Activated naive CD4-positive, alpha-beta T cell treated with anti-CD3 and anti-CD28 coated beads, Interleukin-2, amount 50 U/mL, for 72 hours (primary cell): ENCODE measurements at places on chromosomes 1 and 21.

- DNase-seq: no peak
Observed at GRCh38 chr1:246261639-246262038, 245.4 kb downstream of the SMYD3 start.

- no peak for DNase-seq
Observed at GRCh38 chr1:235073968-235074522, 54.6 kb downstream of the TOMM20 start.

- DNase-seq: no peak
Observed at GRCh38 chr1:214215583-214215982, 65.4 kb upstream of the SMYD2 start.

GRCh38 chr1:31064718-31065309, 703 bp downstream of the PUM1 start:
- DNase-seq: peak; percentile 62

- DNase-seq: no peak
Observed at GRCh38 chr1:17881761-17882160, 126.6 kb downstream of the ACTL8 start.

GRCh38 chr1:243595527-243596210, 254.4 kb downstream of the AKT3 start:
- DNase-seq: no peak

GRCh38 chr1:56788588-56788987, 30.6 kb downstream of the FYB2 start:
- DNase-seq: no peak

- peak; percentile 60 for DNase-seq
Observed at GRCh38 chr1:172818841-172819527, 160.1 kb downstream of the FASLG start.

GRCh38 chr1:214360116-214360515, 79.2 kb downstream of the SMYD2 start:
- no peak for DNase-seq

GRCh38 chr1:51372561-51372960, 42.2 kb upstream of the TTC39A start:
- DNase-seq: no peak

DNA sequence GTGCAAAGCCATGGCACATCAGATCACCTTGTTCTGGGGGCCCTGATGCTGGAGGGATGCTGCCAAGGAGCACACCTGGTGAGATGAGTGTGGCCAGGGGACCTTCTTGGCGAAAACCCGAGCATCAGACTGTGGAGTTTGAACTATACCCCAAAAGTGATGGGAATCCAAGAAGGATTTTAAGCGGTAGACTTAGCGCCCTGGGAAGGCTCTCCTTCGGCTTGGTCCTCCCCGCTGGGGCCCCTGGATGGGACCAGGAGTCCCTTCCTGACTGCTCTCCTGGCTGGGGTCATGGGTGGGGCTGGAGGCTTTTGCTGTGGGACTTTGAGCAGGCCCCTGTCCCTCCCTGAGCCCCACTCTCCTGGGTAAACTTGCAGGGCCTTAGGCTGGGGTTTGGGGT, 10.5 kb downstream of the ZNF362 start:
- DNase-seq: no peak

GRCh38 chr1:85297855-85298629, 21.6 kb upstream of the BCL10 start:
- peak; percentile 80 for DNase-seq

GRCh38 chr1:70486676-70487458, 75.8 kb downstream of the CTH start:
- no peak for DNase-seq

- peak; percentile 70 for DNase-seq
Observed at GRCh38 chr1:24321697-24322469, 2.7 kb downstream of the GRHL3 start.

DNA sequence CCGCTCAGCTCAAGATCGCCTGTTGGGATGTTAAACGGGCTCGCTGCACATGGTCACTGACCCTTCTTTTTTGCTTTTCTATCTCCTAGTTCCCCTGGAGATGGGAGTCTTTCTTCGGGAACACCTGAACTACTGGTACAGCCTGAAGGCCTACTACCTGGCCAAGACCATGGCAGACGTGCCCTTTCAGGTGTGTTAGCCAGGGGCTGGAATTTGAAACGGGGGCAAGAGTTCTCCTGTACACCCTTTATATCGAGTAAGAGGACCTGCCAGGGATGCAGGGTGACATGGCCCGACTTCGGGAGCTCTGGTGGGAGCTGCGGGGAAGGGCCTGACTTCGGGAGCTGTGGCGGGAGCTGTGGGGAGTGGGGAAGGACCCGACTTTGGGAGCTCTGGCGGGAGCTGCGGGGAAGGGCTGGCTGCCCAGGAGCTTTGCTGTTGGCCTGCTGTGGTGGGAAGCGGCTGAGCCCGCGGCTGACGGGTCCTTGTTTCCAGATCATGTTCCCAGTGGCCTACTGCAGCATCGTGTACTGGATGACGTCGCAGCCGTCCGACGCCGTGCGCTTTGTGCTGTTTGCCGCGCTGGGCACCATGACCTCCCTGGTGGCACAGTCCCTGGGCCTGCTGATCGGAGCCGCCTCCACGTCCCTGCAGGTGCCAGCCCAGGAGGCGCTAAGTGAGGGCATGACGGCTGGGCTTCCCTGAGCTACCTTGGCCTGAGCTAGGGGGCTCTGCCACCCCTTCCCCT, 24.0 kb downstream of the TFF3 start:
- no peak for DNase-seq

GRCh38 chr1:44346184-44346583, 8.9 kb downstream of the ERI3 start:
- no peak for DNase-seq

DNA sequence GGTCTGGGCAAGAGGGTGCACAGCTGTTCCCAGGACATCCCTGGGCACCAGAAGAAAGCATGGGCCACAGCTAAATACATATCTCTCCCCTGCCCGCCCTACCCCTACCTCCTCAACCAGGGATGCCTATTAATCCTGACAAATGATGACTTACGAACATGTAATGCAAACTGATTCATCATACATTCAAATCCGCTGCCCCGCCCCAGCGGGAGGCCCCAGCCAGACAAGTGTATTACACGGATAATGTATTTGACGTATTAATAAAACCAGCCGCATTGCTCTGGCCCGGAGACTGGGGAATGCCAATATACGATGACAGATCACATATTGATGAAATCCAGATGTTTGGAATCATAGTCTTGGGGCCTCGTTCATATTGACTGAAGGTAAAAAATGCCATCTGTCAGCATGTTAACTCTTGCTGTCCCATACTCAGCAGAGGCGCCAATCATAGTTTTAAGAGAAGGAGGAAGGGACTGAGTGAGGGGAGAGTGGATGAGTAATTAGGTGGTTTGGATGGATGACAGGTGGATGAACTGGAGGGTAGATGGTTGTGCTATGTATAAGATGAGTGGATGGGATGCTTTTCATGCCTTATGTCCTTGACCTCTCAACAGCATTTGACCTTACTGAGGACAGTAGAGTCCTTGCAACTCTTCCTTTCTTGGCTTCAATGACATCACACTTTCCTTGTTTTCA, 68.2 kb downstream of the TMEM53 start:
- DNase-seq: no peak

DNA sequence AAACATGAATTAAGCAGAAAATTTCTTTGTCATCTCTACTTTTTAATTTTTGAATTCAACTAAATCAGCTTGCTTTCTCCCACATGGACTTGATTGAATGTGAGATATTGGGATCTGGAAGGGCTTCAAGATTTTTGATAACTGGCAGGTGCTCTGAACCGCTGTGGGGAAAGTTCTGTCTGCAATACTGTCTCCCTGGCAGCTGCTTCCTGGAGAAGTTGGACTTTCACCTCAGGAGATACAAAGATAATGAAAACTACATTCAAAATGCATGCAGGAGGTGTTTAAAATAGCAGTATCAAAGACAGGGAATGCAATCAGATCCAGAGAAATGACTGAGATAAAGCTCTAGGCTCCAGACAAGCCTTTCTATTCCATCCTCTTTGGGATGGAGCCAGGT, 338.3 kb downstream of the NEGR1 start:
- no peak for DNase-seq

GRCh38 chr1:168320800-168321450, 40.2 kb downstream of the TBX19 start:
- DNase-seq: no peak

GRCh38 chr1:108067884-108068540, 103.0 kb upstream of the VAV3 start:
- DNase-seq: no peak

- DNase-seq: no peak
Observed at GRCh38 chr1:67732750-67733151, 47.8 kb downstream of the GADD45A start.

DNA sequence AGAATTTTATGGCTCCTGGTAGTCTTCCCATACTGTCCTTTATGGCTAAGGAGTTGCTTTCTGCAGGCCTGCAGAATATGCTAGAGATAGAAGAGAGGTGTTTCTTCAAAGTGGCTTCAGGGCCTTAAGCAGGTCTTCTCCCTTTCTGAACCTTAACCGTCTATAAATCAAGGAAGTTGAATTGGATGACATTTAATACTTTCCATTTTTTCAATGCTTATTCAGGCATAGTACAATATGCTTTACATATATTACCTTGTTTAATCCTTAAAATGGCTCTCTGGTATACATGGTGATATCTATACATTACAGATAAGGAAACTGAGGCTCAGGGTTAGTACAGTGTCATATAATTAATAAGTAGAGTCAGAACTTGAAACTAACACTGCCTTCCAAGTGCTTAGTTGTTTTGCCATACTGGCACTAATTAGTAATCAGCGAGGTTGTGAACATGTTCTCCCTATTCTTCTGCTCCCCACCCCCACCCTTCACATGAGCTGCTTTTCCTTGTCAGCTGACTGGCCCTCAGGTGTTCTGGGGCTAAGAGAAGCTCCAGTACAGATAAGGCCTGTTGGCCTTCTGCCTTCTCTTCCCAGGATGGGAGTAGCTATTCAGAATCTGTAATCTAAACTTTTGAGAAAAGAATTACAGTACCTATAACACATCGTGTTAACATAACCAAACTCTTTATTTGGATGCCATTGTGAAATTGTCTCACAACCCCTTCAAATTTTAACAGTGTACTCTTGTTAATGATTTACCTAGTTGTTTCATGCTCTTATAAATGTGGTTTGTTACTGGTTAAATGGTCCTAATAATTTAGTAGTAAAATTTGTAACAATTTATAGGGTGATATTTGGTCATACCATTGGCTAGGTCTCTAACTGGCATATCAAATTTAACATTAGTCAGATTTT, 13.6 kb downstream of the NFYC start:
- DNase-seq: no peak

GRCh38 chr21:38438462-38438893, 59.8 kb downstream of the ERG start:
- no peak for DNase-seq

GRCh38 chr1:16055613-16056520, 12.3 kb downstream of the CLCNKB start:
- peak; percentile 77 for DNase-seq

GRCh38 chr1:24695202-24695974, 49.9 kb upstream of the CLIC4 start:
- DNase-seq: no peak

GRCh38 chr1:180501865-180502360, 464 bp downstream of the ACBD6 start:
- no peak for DNase-seq

DNA sequence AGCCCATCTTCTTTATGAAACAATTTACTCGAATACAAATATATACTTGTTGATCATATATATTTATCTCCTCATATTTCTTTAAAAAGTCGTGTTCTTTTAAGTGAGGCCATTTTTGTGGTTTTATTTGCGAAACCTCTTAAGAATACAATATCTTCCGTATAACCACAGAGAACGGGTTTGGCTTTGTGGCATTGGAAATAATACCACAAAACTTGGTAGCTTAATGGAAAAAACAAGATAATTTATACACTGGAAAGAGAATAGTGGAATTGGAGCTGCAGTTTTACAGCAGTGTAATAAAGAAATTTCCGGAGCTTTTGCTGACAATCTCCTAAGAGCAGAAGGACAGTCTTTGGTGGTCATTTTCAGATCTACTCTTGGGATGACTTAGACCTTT, 29.4 kb downstream of the PTGFR start:
- no peak for DNase-seq

DNA sequence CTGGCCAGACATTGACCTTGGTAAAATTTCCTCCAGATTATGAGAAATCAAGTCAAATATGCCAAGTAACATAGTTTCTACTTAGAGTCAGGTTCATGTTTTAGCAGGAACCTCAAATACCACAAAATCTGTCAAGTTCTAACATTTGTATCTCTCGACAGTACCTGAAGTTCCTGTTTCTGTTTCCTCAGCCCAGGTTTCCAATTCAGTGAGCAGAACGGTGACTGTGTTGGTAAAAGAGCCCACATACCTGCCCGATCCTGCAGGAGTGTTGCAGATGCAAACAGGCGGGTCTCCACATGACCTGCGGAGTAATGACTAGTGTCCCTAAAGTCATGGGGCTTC, 57.9 kb upstream of the LGALS8 start:
- DNase-seq: no peak

GRCh38 chr1:195105281-195105680, 1503.0 kb downstream of the KCNT2 start:
- no peak for DNase-seq

GRCh38 chr1:29243871-29244200, 7.5 kb downstream of the PTPRU start:
- no peak for DNase-seq

- DNase-seq: no peak
Observed at GRCh38 chr21:45131537-45131999, 57.2 kb downstream of the ADARB1 start.

DNA sequence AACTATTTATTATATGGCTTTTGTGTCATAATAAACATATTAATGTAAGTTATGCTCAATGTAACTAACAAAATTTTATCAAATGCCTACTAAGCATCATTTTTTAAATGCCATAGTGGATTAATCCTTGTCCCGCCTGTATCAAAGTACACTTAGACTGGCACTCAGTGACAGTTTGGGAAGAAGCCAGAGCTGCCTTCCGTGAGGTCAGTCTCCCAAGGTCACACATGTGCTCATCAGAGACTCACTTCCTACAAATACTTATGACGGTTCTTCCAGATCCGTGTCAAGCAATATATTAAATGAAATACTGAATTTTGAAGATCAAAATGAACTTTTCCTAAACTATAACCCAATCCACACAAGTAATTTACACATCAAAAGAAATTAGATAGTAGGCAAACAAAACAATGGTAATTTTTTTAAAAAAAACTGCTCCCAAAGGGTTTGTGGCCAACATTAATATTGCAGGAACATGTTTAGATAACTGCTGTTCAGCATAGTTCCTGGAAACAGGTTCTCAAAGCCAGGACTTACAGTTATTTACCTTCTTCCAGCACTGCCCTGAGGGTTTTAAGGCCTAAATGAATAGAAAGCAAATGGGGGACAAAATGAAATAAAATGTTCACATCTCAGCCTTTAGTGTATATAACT, 27.2 kb downstream of the WLS start:
- DNase-seq: no peak

DNA sequence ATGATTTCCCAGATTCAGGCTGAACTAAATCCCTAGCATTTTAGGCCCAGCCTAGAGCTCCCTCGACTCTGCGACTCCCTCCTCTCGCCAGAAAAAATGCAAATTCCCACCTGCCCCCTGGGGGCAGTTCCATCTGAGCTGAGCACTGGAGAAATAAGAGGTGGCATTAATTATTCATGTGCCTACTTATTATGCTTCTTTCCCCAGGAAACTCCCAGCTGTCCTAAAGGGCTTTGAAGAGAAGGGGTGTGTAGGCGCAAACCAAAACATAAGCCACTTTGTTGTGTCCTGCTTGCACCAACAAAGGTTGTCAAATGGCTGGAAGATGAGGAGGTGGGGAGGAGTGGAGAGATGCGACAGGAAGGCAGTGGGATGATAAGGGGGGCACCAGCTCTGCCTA, 41.4 kb upstream of the GOLT1A start:
- no peak for DNase-seq

GRCh38 chr1:94209425-94209824, 28.0 kb downstream of the ARHGAP29 start:
- no peak for DNase-seq

- no peak for DNase-seq
Observed at GRCh38 chr1:31888291-31888690, 49.9 kb downstream of the PTP4A2 start.
